Uterus (tissue), 4 donors: ENCODE measurements at places on chromosomes 4 and X.

- DNase-seq = peak; percentile 3
These were observed 134.6 kb downstream of the CPZ start for GRCh38 chr4:8727131-8727530.

DNA sequence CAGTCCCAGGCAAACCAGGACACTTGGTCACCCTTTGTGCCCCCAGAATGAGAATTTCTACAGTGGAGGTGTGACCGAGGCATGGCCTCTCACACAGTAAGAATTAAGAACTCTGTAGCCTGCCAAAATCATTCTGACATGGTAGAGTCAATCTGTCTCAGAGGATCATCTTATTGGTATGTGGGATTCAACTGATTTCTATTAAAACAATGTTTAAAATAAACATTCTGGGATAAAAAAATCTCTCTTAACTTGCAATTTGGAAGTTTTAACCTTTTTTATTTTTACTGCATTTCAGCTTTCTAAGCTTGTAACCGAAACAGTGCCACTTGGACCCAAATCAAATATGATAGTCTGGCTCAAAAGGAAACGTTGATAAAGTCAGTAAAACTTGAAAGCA is 165.4 kb upstream of the LDB2 start:
- DNase-seq = no peak

DNA sequence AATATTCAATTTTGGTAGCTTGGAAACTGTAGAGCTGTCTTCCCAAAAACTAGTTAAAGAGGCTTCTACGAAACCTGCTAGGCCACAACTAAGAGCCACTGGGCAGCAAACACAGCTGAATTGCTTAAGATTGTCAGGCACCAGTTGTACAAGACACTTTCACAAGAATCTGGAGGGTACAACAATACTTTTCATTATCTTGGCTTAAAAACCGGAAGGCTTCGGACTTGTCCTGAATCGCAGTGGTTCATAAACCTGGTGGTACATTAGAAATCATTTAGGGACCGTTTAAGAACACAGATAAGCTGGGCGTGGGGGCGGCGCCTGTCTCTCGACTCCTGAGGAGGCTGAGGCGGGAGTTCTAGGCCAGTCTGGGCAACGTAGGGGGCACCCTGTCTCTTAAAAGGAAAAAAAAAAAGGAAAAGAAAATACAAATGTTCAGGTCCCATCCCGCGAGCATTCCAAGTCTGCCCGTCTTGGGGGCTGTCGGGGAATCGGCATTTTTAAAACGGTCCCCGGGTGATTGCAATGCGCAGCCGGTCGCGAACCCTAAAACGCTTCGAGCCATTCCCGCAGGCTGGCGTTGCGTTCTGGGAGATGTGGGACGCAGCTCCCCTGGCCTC is 763 bp downstream of the PYURF start:
- peak; percentile 38 for DNase-seq

- DNase-seq = no peak
These were observed 518.0 kb downstream of the RPA4 start for GRCh38 chrX:97401586-97402136.

- DNase-seq = no peak
These were observed 240.8 kb downstream of the DKK2 start for GRCh38 chr4:106795326-106795725.

- DNase-seq = no peak
These were observed 110.3 kb upstream of the MSX1 start for GRCh38 chr4:4749137-4749536.

GRCh38 chr4:168724686-168725411 is 228.0 kb downstream of the PALLD start:
- no peak for DNase-seq

- DNase-seq = no peak
These were observed 13.8 kb upstream of the STBD1 start for GRCh38 chr4:76292730-76293129.

GRCh38 chr4:162791226-162791625 is 375.5 kb downstream of the NAF1 start:
- DNase-seq = no peak

DNA sequence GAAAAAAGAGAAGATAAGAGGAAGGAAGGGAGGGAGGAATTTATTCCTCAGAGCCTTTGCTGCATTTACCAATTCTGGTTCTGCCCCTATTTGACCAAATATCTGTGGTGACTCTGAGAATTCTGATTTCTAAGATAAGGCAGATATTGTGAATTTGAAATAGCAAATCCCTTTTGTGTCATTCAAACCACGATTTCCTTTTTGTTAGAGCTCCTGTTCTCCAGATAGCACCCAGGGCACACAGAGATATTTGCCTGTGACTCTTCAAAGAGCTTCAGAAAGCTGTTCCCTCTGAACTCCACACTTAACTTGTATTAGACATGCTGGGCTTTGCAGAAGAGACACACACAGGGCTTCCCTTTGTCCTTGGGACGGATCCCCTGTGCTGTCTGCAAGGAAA is 272.2 kb downstream of the DHRSX start:
- DNase-seq = no peak

- DNase-seq = no peak
These were observed 157.4 kb downstream of the HS3ST1 start for GRCh38 chr4:11271263-11271662.

DNA sequence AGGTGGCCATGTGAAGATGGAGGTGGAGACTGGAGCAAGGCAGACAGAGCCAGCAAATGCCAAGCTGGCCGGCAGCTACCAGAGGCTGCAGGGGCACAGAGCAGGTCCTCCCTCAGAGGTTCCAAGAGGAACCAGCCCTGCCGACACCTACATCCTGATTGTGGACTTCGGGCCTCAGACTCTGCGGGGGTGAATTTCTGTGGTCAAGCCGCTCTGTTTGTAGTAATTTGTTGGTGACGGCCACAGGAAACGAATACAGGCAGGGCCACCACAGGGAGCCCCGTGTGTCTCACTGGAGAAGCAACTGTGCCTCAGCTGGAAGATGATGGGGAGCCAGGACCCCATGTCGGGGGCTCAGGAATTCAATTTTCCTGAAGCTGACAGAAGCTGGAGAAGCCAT is 28.3 kb downstream of the ZFYVE28 start:
- DNase-seq = no peak

DNA sequence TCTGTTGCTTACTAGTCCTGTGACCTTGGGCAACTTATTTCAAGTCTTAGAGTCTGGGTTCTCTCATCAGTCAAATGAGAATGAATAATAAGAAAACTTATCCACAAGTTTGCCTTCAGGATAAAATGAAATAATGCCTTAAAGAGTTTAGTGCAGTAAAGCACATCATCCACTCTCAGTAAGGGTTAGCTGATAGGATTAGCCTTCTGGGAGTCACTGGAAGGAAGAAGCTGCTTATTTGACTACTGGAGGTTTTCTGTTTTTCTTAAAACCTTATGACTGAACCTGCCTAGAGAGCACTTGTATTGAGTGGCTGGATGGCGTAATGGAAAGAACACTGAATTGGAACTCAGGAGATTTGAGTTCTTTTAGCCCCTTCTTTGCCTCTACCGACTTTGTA is 1.8 kb downstream of the RNF128 start:
- DNase-seq = no peak

DNA sequence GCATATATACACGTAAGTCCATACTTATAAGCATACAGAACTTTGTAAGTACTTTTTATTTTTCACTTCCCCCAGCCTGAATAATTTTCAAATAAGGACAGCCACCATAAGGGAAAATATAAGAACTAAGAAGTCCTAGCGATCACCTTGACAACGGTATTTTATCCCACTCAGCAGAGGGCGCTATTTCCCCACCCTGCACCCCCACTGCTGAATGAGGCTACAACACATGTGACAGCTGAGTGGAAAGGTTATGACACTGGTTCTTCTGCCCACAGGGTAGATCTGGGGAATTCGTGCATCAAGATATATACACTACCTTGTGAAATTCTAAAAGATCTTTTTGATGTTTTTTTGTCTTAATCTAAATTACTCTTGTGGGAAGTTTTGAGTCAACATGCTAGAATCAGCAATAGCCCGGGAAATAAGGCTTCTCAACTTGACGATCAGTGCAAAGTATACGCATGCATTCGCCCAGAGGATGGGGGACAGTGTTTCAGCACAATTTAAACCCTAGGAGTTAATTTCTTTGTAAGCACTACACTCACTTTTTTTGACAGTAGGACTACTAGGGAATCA is 151.5 kb downstream of the CORIN start:
- peak; percentile 28 for DNase-seq

DNA sequence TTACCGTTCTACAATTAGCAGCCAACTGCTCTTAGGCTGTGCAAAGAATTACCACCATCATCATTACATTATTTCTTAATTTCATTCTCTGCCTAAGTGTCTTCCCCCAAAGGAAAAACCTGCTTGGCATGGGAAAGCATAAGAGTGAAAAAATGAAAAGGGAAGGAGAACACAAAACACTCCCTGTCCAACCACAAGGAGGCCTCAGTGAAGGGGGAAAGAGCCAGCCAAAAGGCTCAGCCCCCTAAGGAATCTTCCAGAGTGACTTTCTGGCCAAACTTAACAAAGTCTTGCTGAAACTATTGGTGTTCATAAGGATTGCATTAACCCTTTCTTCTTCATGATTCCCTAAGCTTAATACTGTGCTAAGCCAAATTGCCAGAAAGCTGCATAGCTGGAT is 287.4 kb downstream of the SMARCA1 start:
- DNase-seq = no peak

GRCh38 chr4:114659386-114660008 is 60.9 kb downstream of the UGT8 start:
- peak; percentile 12 for DNase-seq

DNA sequence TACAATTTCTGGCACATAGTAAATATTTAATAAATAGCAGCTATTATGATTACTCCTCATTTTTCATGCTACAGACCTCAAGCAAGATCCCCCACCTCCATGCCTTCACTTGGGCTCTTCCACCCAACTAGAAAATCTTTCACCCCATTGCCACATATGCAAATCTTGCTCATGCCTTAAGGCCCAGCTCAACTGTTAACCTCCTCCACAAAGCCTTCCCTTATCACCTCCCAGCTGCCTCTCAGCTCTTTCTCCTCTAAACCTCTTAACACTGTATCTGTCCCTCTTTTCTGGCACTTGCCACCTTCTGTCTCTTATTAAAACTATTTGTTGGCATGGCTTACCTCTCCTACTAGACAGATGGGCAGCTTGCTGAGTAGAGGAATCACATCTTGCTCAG is 51.5 kb downstream of the PJA1 start:
- no peak for DNase-seq

DNA sequence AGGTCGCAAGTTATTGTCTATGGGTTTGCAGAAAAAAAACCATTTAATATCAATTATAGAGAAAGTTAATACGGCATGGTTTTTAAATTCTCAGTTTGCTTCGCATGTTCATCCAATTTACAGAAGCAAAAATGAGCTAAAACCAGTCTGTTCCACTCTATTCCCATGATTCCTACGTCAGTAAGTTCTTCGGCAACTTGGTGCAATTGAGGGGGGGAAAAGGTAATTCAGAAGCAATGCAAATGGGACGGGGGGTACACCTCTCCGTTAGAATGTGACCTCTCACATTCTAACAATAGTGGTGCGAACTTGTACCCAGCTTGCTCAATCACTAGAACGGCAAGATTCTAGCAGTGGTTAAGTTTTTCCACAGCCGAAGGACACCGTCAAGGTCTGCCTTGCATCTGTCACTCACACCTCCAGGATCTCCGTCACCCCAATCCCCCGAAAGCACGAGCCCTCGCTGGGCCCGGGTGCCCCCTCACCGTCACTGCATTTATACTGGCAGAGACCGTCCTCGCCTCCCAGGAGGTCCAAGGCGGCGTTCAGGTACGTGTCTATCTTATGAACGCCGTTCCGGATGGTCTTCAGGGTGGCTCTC is 653 bp downstream of the PLA2G12A start:
- no peak for DNase-seq

DNA sequence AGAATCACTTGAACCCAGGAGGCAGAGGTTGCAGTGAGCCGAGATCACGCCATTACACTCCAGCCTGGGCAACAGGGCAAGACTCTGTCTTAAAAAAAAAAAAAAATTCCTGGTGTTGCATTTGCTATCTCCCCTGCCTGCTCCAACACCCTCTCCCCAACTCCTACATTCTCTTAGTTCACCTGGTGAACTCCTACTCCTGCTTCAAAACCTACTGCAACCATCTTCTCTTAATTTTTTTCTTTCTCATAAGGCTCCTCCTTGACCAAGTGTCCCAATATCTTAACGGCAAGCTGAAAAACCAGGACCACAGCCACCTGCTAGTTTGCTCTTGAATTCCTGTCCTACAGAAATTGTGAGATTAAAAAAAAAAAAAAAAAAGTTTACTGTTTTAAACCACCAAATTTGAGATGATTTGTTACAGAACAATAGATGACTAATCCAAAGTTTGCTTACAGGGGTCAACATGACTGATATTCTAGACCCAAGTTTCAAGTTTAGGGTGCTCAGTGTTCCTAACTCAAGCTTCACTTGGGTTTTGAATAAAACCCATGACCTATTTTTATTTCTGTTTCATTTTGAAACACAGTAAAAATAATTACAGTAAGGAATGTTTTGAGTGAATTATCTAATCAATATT is 13.1 kb upstream of the ANXA5 start:
- no peak for DNase-seq

GRCh38 chr4:146273204-146273901 is 59.0 kb downstream of the REELD1 start:
- no peak for DNase-seq

GRCh38 chrX:42241421-42241820 is 318.1 kb upstream of the CASK start:
- no peak for DNase-seq

DNA sequence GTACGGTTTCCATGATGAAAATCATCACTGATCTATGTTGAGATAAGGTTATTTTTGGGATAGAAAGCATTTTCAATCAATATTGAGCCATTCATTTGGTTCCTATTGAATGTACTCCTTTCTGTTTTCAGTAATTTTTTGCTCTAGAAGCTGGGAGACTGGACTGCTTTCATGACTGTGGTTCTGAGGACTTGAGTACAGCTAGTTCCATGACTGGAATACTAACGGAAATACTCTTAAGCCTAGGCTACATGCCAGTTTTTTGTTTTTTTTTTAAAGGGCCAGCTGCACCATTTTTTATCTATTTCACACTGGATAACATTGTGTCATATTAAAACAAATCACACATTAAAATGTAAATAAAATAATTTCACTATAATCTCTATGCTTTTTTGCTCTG is 16.7 kb downstream of the PRR32 start:
- no peak for DNase-seq

DNA sequence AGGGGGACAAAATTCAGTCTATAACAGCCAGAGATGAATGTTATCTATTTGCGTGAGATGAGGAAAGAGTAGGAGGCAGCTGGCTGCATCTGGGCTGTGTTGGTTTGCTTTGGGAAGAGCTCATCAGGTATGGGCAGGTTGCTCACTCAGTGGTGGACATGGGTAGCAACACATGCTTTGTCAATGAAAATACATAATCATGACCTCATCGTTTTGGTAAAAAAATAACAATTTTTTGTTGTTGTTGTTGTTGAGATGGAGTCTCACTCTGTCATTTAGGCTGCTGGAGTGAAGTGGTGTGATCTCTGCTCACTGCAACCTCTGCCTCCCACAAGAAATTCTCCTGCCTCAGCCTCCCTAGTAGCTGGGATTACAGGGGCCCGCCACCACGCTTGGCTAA is 16.3 kb upstream of the GLOD5 start:
- DNase-seq = no peak

GRCh38 chrX:44035571-44035970 is 62.4 kb upstream of the NDP start:
- no peak for DNase-seq
